ENCODE measurements at places on chromosomes 3 and 15.
A peak's percentile ranks its signal among the peaks of the same experiment; 100 is the strongest.

GRCh38 chr15:84749111-84749991, 959 bp downstream of the ZNF592 start:
- peak; percentile 18 for DNase-seq

DNA sequence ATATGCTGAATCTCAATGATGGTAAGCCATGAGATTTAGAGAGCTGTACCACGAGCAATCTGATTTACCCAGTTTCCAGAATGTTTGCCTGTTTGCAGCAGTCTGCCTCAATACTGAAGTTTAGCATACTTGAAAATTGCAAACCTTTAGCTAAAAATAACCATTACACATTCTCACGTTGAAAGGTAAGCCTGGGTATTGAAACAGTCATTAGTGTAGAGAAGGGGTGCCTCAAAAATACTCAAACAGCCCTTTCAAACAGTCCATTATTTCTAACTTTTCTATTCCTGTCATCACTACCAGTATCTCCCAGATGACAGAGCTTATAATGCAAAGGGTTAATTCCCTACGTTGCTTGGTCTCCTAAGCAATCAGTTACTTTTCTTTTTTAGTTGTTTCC, 111.8 kb upstream of the MBNL1 start:
- no peak for DNase-seq

DNA sequence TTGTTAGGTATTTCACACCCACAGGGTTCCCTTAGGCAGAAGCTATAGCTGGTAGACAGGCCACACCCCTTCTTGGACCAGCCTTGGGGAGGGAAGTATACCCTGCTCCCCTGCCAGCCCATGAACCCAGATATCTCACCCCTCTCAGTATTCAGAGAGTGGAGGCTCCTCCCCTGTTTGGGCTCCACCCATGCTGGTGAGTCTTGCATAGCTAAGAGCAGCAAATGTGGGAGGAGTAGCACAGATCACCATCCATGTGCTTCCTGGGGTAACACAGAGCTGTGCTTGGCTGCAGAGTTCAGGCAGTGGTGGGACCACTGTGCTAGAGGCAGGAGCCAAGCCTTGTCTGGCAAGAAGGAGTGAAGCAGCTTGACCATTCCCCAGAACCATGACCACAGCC, 427.2 kb downstream of the ZIC1 start:
- DNase-seq: no peak

DNA sequence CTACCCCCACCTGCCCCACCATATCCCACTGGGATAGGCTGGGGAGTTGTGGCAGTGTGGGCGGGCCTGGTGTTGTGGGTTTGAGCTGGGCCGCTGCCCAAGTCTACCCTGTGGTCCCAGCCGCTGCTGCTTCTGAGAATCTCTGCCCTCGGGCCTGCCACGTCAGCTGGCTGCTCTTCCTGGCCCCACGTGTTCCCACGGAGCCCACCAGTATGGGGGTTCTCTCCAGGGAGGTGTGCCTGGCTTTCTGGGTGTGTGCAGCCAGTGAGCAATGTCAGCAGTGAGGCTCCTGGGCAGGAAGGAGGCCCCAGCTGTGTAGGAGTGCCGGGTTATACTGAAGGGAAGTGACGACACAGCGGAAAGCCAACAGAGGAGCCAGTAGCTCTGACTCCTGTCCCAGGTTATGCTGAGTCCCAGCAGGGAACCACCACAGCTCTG, 10.5 kb downstream of the GNAI2 start:
- DNase-seq: peak; percentile 94

- DNase-seq: no peak
These were observed 1490.0 kb upstream of the GBE1 start for GRCh38 chr3:83251490-83251889.

DNA sequence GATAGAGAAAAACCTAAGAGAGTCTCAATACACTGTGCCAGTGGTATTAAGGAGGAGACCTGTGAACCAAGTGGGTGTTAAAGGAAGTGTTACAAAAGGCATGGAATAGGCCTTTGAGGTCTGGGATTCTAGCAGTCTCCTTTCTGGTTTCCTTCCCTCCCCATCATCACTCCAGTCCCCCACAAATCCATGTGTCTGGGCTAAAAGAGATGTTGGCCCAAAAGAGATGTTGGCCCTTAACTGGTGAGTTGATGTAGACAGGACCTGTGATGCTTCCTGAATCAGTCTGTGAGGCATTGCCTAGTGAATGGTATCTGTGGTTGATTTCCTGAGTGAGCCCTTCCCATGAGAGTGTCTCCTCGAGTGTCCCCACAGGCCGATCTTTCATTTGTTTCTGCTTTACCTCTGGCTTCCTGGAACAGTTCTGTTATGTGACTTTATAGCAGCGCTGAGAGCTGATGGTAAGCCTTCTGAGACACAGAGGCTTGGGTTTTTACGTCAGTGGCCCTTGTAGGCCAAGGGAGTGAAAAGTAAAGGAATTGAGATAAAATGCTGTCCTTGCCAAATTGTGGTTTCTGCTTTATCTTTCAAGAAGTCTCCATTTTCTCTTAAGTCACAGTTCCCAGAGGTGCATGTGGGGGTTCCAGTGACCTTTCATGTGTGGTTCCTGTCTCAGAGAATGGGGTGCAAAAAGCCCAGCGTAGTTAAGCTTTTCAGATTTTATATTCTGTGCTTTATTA, 87.8 kb downstream of the KLHL25 start:
- DNase-seq: peak; percentile 69

DNA sequence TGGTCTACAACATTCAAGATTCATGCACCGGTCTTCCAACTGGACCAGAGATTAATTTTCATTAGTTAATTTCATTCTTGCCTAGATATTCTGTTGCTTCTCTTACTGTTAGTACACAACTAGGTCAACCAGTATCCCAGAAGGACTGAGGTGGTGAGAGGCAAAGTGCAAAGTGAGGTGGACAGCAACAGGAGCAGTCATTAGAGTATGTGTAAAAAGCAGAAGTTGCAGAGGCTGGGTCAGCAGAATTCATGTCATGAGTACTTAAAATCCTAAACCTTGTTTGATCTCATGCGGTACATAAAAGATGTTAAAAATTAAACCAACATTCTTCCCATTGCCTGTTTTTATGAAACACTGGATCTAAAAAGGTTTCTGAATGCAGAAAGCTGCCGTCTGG, 46.7 kb downstream of the PARP14 start:
- DNase-seq: no peak

DNA sequence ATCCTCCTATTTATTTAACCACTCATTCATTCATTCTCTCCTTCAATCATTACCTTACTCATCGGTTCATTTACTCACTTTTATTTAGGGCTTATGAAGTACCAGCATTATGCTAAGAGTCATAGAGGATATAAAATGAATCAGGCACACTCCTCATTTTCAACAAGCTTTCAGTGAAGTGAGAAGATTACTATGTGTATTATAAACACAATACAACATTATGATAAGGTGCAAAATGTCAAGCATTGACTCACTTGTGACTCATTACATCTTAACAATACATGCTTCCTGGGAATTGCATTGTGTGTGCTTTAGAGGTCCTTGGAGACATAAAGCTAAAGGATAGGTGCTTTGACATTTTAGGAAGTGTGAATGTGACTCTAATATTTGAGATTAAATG, 60.4 kb downstream of the PLAAT1 start:
- no peak for DNase-seq
